Stimulated activated CD4-positive, alpha-beta T cell treated with anti-CD3 and anti-CD28 coated beads, TNF-alpha, amount 100 ng/mL, for 1 hour (primary cell): ENCODE measurements at places on chromosomes 5 and 9.

- no peak for DNase-seq
Measured at GRCh38 chr5:148443998-148444397, 60.2 kb downstream of the FBXO38 start.

DNA sequence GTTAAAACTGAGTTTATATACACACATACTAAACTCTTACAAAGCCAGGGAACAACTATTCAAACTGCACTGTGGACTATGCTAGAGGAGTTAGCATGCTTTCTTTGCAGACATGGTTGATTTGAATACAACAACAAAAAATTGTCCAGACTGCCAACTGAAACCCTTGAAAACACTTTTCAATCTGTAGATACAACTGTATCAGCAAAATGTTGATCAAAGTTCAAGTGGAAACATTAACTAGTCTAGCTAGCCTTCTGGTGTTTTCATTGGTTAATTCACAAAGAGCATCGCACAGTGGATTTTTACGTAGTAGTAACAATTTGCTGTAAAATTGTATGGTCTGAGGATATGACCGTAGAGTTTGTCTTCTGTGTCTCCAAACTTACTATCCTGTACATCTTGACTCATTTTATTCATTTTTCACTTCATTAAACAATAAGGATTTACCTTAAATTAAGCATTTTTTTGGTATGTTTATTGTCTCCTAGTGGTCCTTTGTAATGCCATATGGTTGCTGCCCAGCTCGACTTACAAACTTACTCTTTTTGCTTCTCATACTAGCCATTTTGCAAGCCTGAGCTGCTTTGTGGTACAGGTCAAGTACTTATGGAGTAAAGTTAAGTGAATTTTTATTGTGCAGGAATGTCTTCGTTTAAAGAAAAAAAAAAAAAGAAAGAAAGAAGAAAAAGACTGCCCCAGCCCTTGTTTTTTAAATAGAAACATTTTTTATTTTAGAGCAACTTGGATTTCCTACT, 123.4 kb downstream of the ZCCHC7 start:
- no peak for DNase-seq

GRCh38 chr9:17013010-17013409, 121.8 kb upstream of the CNTLN start:
- no peak for DNase-seq

- DNase-seq: no peak
Measured at GRCh38 chr5:144036476-144036875, 134.0 kb downstream of the YIPF5 start.

GRCh38 chr9:36415822-36416525, 15.9 kb upstream of the RNF38 start:
- DNase-seq: no peak

GRCh38 chr5:21704974-21705668, 1148.0 kb downstream of the CDH12 start:
- no peak for DNase-seq

GRCh38 chr5:96008987-96009647, 47.5 kb upstream of the ELL2 start:
- no peak for DNase-seq

- no peak for DNase-seq
Measured at GRCh38 chr5:149053072-149053695, 9.7 kb downstream of the SH3TC2 start.

DNA sequence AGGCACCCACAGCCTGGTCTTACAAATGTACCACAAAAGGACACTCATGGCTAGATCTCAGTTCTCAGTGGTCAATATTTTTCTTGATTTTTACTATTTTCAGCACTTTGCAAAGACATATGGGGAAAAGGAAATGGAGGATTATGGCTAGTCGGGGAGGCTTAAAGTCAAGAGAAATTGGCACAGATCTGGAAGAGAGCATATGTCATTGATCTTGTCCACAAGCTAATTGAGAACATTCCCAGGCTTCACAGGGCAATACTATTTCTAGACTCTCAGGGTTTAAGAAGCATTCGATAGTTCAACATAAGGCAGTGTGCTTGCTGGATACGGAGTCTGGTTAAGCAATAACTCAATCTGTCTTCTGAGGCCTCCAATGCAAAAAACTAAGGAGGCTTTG, 285.8 kb downstream of the ZNF608 start:
- DNase-seq: no peak
